ENCODE measurements at places on chromosomes 11 and 22. TPM values are rescaled to one million over a fixed set of nuclear protein-coding genes. Genes with fewer than 3 reads are reported as not detected.

DNA sequence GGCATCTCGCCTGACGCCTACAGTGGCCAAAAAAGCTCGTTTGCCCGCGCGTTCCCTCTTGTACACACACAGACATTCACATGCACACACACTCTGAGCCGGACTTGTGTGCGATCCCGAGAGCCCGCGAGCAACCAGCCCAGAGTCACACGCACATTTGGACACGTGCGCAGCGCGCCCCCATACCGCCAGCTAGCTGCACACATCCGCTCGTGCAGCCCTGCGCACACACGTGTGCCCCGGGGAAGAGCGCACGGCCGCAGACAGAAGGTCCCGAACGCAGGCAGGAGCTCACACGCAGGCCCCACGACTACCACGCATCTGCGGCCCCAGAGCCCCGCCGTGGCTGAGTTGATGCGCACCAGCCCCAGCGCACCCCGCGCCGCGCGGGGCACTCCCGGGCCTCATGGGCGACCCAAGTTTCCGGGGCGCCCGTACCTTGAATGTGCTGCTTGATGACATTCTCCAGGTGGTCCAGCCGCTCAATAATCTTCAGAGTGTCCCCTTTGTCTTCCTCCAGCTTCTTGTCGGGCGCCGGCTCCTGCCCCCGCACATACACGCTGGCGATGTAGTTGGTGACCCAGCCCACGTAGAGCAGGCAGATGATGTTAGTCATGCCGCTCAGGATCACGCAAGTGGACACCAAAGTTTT, 758 bp downstream of the GALNT18 start:
- H3K4me3 ChIP-seq = peak overlapping the region; percentile 73
- no peaks in the 10 kb centered on the region for H3K36me3 ChIP-seq
- H3K4me1 ChIP-seq = 0 out of 2 replicates have a peak, but pooled peaks cover 2% of the 10 kb centered on the region
- DNase-seq = no peak
- H3K27me3 ChIP-seq = peaks cover 10% of the 10 kb centered on the region

GRCh38 chr11:499201-500076, 7.6 kb downstream of the RNH1 start:
- H3K27me3 ChIP-seq = no peaks in the 10 kb centered on the region
- DNase-seq = peak; percentile 22
- H3K27ac ChIP-seq = no peak overlapping the region
- H3K36me3 ChIP-seq = peaks cover 40% of the 10 kb centered on the region
- no peaks in the 10 kb centered on the region for H3K4me1 ChIP-seq

DNA sequence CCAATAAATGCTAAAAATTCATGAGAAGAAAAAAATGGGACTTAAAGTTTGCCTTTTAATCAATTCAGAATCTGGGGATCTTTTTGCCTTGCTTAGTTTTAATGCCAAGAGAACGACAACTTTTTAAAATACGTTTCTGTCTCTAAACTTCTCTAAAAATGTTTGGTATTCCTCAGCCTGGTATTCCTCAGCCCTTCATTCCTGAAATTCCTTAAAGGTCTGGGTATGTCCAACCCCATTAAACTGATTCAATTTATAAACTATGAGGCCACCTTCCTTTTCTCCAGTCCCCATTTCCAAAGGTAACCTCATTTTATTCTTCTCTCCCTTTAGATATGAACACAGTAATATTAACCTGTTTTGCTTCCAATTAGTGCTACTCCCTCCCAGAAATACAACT, 16.6 kb downstream of the POLA2 start:
- DNase-seq = no peak
- no peaks in the 10 kb centered on the region for H3K4me1 ChIP-seq
- peaks cover 65% of the 10 kb centered on the region for H3K36me3 ChIP-seq
- no peak overlapping the region for H3K27ac ChIP-seq
- H3K4me3 ChIP-seq = no peak overlapping the region

- H3K4me1 ChIP-seq = no peaks in the 10 kb centered on the region
- peak overlapping the region; percentile 82 for H3K4me3 ChIP-seq
- H3K36me3 ChIP-seq = no peaks in the 10 kb centered on the region
- no peak overlapping the region for H3K27ac ChIP-seq
- H3K27me3 ChIP-seq = no peaks in the 10 kb centered on the region
- DNase-seq = no peak
Observed at GRCh38 chr11:26332572-26332915, 614 bp downstream of the ANO3 start.

DNA sequence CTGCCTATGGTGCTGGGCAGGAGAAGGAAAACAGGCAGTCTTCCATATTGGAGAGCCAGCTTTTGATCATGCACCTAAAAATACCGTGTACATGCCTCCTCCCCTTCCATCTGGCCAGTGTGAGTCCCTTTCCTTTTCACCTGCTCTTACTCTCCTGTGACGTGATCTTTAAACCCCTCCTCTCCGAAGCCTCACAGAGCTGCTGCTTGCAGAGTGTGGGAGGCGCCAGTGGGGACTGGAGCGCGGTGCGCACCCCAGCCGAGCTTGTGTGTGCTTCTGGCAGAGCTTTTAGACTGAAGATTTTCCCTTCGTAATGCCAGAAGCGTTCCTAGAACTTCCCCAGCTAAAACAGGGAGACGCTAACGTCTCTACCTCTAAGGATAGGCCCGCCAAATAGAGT, 29.8 kb downstream of the MUC6 start:
- no peaks in the 10 kb centered on the region for H3K27me3 ChIP-seq
- no peaks in the 10 kb centered on the region for H3K4me1 ChIP-seq
- DNase-seq = no peak

DNA sequence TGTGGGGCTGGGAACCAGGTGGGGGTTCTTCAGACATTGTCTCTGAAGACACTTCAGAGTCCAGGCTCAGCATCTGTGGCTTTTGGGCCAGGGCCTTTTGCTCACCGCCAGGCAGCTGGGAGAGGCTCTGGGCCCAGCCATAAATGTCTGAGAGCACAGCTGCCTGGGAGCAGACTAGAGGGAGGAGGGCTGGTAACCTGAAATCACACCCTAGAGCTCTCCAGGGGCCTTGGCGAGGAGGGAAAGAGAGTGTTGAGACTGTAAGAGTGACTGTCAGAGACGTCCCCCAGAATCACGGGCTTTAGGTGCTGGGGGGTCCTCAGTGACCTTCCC, 4.1 kb downstream of the TRABD start:
- peaks cover 6% of the 10 kb centered on the region for H3K36me3 ChIP-seq
- H3K4me3 ChIP-seq = no peak overlapping the region
- no peak for DNase-seq
- no peaks in the 10 kb centered on the region for H3K27me3 ChIP-seq
- no peak overlapping the region for H3K27ac ChIP-seq

Gene MISFA
- 2.8 TPM for total RNA-seq

GRCh38 chr11:2669634-2670469, 29.9 kb downstream of the KCNQ1OT1 start:
- H3K4me3 ChIP-seq = no peak overlapping the region
- peaks cover 5% of the 10 kb centered on the region for H3K36me3 ChIP-seq
- H3K4me1 ChIP-seq = no peaks in the 10 kb centered on the region

DNA sequence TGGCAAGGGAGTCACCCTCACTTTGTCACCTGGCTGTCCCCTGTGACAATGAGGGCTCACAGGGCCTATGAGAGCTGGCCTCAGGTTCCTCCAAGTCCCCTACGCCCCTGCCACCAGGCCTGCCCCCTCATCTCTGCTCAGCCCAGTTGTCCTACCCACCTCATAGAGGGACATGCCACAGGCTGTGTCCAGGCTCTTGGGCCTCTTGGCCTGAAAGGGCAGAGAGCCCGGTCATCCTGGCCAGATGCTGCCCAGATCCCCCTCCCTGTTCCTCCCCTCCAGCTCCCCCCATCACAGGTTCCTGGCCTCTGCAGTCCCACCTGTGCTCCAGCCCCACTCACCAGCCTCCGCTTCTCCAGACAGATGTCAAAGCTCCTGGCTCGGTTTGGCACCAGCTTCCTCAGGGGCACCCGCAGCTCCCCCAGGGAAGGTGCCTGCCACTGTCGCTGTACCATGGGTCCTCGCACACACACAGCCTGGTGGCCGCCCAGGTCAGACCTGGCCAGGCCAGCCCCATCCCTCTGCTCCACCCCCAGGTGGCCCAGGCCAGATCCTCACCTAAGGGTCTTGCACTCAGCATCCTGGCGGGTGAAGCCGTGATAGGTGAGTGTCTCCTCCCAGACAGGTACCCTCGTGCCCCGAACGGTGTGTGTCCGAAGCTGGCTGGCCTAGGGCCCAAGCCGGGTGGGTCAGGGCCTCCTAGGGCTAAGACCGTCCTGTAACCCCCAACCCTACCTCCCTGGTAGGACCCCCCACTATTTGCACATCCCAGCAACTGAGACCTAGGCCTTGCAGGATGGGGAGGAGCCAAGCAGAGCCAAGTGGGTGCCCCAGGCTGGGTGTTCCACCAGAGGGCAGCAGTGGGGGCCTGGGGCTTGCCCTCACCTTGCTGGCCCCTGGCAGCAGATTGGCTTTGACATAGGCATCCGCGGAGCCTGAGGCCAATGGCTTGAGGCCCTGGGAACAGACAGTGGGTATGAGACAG, 8.3 kb downstream of the NDUFV1 start:
- H3K4me3 ChIP-seq = peak overlapping the region; percentile 34
- H3K4me1 ChIP-seq = peaks cover 7% of the 10 kb centered on the region
- H3K27ac ChIP-seq = no peak overlapping the region
- peaks cover 20% of the 10 kb centered on the region for H3K36me3 ChIP-seq
- peak; percentile 88 for DNase-seq
- peaks cover 3% of the 10 kb centered on the region for H3K27me3 ChIP-seq

DNA sequence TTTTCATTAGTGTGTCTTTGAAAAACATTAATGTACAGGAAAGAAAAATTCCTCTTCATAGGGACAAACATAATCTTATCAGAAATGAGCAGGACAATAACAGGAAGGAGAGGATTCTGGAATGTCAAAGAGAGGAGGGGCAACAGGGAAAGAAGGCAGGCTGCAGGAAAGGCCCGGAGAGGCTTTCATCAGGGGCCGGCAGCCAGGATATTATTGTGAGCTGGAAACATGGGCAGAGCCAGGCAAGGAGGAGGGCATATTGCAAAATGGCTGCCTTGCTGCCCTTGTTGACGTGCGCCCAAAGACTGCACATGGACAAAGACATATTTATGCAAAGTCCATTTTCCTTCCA, 433.7 kb downstream of the ETS1 start:
- H3K27me3 ChIP-seq = no peaks in the 10 kb centered on the region
- H3K4me3 ChIP-seq = no peak overlapping the region
- H3K27ac ChIP-seq = no peak overlapping the region
- no peaks in the 10 kb centered on the region for H3K4me1 ChIP-seq
